NCI-H2227 treated with DMSO at 0.1 percent for 48 hours (cell line): ENCODE measurements at places on chromosomes 4 and X.

GRCh38 chr4:128570387-128570975 lies 239.0 kb upstream of the JADE1 start:
- no peak for DNase-seq

- no peak for DNase-seq
Measured at GRCh38 chr4:123597586-123597985, 201.0 kb downstream of the SPRY1 start.

DNA sequence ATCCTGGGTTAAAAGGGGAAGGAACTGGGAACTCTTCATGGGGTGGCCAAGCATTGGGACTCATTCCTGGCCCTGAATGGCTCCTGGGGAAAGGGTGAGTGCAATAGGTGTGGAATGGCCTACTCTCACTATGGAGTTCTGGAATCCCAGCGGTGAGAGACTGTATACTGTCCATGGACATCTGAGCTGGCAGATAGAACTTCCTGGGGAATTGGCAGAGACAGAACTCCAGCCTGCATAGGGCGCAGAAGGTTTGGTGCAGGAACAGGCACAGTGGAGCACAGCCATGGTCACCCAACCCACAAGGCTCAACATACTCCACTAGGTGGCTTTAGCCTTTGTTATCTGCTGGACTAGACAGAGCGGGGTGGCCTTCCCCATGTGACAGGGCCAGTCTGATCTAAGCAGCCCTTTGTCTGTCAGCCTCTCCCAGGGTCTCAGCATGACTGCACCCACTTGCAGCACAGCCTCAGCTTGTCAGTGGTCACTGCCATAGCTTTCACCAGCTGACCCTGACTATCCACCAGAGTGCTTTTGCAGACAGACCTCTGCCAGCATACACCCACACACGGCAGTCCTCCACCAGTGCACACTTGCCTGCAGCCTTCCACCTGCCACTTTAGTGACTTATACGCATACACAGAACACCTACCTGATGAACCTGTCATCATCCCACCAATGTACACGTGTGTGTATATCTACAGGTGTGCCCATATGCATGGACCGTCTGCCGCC lies 48.4 kb downstream of the TECRL start:
- no peak for DNase-seq

GRCh38 chrX:42096265-42096920 lies 173.0 kb upstream of the CASK start:
- no peak for DNase-seq

GRCh38 chr4:113209652-113210320 lies 160.3 kb downstream of the ANK2 start:
- no peak for DNase-seq

GRCh38 chrX:97311066-97311778 lies 427.5 kb downstream of the RPA4 start:
- DNase-seq, result no peak

GRCh38 chrX:23993012-23993633 lies 33.9 kb downstream of the KLHL15 start:
- no peak for DNase-seq
